ENCODE measurements at places on chromosomes 5 and 9. TPM values are rescaled to one million over a fixed set of nuclear protein-coding genes. Genes with fewer than 3 reads are reported as not detected.

DNA sequence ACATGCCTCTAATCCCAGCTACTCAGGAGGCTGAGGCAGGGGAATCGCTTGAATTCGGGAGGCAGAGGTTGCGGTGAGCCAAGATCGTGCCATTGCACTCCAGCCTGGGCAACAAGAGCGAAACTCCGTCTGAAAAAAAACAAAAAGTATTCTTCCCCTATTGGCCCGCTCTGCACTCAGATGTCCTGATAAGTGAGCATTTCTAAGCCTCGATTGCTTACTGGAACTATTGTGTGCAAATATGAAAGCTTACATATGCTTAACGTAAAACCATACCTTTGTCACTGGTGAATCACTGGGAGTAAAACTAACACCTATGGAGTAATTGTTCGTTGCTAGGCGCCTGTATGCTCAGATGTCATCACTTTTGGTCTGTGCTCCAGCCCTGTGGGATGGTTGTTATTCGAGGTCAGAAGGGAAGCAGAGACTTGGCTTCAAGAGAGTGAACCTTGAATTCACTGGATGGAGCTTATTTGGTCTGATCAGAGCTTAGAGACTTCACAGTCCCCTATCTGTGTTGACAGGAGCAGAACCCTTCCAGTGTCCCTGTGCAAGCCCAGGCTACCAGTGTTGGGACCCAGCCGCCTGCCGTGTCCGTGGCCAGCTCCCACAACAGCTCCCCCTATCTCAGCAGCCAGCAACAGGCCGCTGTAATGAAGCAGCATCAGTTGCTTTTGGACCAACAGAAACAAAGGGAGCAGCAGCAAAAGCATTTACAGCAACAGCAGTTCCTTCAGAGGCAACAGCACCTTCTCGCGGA lies 25.3 kb upstream of the LTC4S start:
- no peak for DNase-seq

GRCh38 chr5:180084638-180085561 lies 13.3 kb upstream of the RNF130 start:
- no peak for DNase-seq

DNA sequence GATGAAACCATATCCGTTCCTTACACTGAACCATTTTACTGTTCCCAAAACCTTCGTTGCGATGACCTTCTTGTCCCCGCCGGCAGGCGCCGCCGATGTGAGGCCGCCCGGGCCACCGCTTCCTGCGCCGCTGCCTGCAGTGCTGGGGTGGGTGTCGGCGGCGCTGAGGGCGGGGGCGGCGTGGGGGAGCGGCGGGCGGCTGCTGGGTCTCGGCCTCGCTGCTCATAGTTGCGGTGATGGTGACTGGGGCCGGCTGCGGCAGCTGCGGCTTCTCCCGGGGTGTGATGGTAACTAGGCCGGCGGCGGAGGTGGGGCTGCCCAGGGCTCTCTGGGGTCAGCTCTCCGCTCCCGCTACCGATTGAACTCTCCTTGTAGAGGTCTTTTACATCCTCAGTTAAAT lies 14.1 kb upstream of the OR2S2 start:
- peak; percentile 46 for DNase-seq

DNA sequence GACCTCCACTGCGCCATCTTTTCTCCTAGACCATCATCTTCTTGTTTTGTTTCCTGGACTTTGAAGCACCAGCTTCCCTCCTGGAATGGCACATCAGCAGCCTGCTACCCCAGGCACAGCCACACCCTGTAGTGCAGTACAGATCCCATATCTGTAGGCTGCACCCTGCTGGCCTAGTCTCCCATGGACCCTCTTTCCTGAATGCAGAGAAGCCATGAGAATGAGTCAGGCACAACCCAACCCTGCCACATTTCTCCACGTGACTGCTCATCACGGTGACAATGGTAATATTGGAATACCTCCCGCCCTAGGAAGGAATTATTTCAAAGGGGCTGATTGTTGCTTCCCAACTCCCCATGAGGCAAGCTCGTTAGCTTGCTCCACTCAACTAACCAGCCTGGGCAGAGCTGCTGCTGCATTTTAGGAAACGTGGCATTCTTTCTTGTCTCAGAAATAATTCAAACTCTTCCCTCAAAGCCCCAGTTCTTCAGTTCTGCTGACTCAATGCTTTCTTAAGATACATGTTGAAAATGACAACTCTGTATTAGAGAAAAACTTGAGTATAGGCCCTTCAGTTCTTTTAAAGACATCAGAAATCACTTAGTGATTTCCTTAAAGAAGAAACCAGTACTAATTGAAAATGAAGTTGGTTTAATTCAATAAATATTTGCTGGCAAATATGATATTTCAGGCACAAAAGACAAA lies 328.1 kb downstream of the MLLT3 start:
- DNase-seq: no peak

DNA sequence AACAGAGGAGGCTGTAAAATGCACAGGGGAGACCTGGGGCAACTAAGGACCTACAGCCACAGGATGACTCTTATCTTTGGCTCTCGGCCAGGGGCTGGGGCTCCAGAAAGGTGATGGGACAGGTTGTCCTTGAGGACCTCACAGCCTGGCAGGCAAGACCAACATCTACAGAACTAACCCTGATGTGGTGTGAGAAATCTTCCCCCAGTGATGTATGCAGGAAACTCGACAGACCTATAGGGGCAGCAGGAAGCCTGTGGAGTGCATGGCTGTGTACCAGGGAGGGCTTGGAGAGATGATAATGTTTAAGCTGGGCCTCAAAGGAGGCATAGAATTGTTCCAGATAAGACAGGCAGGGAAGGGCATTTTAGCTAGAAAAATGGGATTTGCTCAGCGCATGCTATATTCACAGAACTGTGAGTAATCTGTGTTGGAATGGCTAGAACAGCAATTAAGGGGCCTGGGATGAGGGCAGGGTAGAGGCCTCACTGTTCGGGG lies 68.5 kb upstream of the SLC25A51 start:
- DNase-seq: no peak

Gene EGFL7
- total RNA-seq: 61.5 TPM

GRCh38 chr9:72773570-72773969 lies 179.3 kb downstream of the ALDH1A1 start:
- no peak for DNase-seq

Gene SLF1
- total RNA-seq: 9.0 TPM

- DNase-seq: no peak
Measured at GRCh38 chr5:107418071-107418470, 252.7 kb downstream of the EFNA5 start.

Gene PCDH12
- 9.2 TPM for total RNA-seq

Gene GNA14
- 1.9 TPM for total RNA-seq

Gene PLAC8L1
- not detected for total RNA-seq

Gene SNCAIP
- total RNA-seq: 1.2 TPM

Gene LHX3
- total RNA-seq: not detected

DNA sequence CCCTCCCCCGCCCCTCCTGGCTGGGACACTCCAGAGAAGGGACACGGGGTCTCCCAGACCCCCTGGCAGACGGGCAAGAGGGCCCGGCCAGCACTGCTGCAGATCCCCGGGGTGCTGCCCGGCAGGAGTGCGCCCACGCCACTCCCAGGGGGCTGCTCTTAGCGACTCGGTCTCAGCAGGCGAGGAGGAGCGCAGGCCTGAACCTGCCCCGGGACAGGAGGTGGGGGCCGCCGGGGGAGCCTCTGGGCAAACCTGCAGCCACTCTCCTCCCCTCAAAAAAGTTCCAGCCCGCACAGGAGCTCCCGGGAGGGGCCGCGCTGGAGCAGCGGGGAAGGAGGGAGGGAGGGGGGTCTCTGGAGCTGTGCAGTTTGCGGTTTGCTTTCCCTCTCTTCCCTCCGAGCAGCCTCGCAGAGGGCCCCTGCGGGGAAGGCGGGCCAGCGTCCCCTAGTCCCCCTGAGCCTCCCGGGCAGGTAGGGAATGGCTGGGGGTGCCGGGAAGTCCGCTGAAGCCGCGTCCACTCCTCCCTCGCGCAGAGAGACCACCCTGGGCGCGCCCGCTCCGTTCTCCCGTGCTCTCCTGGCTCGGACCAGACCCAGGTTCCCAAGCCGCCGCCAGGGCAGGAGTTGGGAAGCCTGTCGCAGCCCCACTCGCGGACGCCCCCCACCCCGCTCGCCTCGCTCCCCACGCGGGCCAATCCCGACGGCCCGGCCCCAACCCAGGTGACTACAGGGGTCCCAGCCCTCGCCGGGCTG lies 44.2 kb downstream of the NACC2 start:
- DNase-seq: no peak

Gene PTGER4
- total RNA-seq: 7.4 TPM

DNA sequence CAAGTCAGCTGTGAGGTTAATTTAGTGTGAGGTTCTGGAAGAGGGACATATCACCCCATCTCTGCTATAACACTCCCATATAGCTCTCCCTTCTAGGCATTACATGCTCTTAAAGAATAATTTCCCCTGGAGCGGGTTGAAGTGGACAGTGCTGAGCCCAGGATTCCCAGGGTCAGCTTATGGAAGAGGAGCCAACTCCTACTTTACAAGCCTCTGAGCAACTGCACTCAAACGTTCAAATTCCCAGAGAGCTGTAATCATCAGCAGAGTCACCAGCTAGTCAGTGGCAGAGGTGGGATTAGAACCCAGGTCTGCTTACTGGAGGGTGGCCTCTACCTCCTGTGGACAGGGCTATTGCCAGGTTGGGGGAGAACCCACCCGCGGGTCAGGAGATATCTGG lies 1.4 kb downstream of the NEURL1B start:
- DNase-seq: no peak

DNA sequence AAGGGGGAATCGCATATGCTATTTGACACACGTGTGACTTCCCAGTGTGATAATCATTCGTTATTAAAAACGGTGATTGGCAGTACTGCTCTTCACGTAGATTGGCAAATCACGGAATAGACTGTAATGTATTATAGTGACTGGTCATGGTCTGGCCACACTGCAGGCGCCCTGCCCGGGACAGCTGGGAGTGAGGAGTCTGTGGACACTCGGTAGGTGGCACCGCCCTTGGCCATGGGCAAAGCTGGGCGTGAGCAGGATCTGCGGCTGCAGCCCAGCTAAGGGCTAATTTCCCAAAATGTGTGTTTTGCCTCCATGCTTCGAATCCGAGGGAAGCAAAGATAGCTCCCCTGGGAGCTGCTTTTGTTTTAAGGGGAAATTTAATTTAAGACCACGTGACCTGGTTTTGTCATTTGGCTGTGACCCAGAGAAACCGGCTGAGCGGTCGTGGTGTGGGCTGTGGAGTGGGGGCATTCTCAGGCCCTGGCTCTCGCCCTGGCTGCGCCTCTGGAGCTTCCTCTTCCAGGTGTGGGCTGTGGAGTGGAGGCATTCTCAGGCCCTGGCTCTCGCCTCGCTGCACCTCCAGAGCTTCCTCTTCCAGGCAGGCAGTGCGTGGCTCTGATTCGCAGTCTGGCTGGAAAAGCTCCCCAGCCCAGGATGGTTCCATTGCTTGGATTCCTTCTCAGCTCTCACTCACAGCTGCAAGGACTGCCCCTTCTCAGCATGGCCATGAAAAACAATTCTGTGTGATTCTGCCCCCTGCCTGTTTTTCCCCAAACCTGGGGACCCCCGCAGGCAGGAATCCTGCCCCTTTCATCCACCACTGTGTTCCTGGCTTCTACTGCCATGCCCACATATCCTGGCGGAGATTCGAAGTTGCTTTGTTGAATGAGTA lies 131.1 kb downstream of the OLFM1 start:
- DNase-seq: no peak

Gene CLIC3
- total RNA-seq: 2.7 TPM

GRCh38 chr5:80249901-80250300 lies 5.9 kb downstream of the SERINC5 start:
- DNase-seq: no peak

Gene ORM2
- total RNA-seq: not detected

GRCh38 chr5:181163487-181164075 lies 16.2 kb downstream of the OR2V2 start:
- no peak for DNase-seq

DNA sequence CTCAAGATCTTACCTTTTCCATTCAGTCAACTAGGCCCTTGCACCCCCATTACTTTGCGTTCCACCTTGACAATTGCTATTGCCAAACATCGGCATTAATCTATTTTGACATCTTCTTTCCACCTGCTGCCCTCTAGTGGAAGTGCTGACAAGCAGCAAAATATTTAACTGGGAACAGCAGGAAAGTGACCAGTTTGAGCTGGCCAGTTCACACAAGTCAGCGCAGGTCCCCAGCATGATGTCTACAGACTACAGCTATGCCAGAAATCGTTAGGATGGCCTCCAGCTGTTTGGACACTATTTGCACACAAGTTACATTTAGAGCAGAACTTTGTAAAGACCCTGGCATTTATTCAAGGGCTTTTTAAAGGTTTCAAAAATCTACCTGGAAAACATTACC lies 160.1 kb downstream of the GHR start:
- DNase-seq: peak; percentile 50

DNA sequence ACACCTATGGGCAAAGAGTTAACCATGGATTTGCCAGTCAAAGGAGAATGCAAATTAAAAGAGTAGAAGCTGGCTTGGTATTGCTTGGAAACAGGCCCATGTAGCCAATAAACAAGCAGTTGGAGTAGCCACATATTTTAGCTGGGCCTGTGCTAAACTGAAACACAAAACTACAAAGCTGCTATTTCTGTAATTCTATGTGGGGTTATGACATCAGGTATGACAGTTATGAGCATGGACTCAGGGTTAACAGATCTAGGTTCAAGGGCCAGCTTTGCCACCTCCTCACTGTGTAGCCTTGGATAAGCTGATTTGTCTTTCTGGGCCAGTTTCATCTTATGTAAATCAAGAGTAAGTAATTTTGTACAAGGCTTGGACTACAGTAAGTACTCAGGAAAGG lies 142.7 kb downstream of the PIP5K1B start:
- no peak for DNase-seq

DNA sequence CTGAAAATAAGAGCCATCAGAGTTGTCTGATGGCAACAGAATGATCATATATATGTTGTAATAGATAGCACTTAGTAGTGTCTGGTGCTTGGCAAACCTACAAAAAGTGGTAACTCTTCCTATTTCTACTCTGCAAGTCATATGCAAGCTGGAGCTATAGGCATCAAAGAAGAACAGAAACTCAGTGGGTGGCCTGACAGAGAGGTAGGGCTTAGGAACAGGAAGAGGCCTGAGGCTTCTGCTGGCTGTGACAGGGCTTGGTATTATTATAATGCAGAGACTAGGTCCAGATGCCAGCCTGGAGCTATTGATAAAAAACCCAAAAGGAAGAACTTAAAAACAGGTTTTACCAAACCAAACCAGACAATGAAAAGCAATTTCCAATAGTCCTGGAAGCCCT lies 4.4 kb upstream of the DIAPH1 start:
- DNase-seq: no peak

DNA sequence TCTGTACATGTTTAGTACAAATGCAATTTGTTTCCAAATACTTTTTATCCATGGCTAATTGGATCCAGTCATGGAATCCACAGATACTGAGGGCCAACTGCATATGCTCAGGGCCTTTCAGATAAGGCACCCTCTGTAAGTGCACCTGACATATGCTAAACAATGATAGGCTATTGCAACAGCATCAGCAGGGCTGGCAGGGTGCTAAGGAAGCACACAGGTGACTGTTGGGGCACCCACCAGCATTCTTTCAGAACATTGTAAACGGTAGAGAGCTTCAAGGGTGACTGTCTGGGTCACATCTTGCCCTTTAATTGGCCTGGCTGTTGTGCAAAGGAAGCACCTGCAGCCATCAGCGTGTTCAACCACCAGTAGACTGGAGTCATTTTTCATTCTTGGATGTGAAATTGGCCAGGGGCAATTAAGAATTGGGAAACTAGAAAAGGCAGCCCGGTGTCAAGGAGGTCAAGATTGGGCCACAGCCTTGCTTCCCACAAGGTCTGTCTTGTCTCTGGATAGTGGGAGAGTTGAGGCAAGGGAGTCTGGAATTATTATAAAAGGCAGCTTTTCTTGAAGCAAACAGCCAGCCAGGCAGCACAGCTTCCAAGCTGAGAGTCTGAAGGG lies 129.3 kb upstream of the RAI14 start:
- no peak for DNase-seq

Gene SLC22A4
- total RNA-seq: 1.6 TPM

Gene INSYN2B
- 0.30 TPM for total RNA-seq

Gene PCA3
- not detected for total RNA-seq

- DNase-seq: no peak
Measured at GRCh38 chr9:128986671-128987070, 39.2 kb downstream of the NUP188 start.

Measured in Right ventricle myocardium superior (tissue), 1 donor.